ENCODE measurements at places on chromosomes 5 and 9. TPM values are rescaled to one million over a fixed set of nuclear protein-coding genes. Genes with fewer than 3 reads are reported as not detected.

DNA sequence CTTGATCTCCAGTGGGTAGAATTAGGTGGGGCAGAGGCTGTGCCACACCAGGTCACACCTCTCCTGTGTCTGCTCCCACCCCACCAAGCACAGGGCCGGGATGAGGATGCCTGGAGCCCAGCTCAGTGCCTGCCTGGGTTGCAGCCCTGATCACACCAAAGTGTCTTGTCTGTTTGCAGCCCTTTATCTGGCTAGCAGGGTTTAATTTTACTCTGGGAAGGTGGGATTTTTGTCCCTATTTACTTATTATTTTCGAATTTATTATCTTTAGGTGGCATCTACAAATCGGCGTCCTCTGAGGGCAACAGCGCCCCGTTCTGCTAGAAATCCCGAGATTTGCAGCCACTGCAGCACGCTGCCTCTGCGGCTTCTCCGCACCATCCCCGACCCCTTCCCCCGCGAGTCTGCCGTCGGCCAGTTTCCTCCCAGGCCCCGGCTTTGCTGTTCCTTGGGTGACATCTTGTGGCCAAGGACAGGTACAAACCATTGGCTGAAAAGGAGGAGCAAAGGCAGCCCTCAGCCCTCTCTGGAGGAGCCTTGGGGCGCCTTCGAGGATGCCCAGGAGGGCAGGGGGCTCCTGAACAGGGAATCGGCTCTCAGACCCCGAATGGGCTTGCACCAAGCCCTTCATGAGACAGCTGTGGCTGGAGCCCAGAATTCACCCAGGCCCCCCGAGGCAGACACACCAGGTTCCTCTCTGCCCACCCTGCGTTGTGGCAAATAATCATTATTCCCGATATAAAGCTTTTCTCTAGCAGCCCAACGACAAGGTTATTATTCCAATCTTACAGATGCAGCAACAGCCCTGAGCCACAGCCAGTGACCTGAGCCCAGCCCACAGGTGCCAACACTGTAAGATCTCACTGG, 113.0 kb downstream of the GAPVD1 start:
- DNase-seq, result peak; percentile 87

DNA sequence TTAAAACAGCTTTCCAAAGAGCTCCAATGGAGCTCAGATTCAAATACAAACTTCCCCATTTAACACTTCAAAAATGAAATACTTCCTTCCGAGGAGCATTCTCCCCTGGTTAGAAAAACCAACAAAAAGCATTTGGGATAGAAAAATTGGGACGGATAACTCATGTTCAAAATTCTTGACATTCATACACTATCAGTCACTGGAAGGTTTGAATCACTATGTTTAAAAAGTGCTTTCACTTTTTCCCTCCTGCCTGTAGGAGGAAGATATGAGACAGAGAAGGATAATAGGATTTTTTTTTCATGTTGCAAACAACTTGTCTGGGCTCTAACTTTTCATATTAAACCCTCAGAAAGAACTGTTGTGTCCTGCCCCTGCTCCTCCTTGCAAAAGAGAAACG, 412.0 kb downstream of the ACTL7B start:
- no peak for DNase-seq

DNA sequence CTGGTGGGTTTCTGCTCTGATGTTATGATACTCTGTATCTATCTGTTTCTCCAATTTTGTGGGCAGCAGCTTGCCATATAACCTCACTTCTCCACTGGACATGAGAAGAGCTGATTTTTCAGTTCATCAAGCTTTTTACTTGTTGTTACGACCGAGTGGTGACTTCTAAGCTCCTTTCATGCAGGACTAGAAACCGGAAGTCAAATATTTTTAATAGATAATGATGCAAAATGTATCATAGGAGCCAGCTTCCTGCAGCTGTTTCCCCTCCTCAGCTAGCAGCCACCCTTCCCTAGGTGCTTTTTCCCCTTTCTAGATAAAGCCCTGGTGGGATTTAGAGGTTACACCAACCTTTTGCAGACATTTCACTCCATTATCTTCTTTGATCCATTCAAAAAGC, 17.0 kb upstream of the ADAM19 start:
- no peak for DNase-seq

DNA sequence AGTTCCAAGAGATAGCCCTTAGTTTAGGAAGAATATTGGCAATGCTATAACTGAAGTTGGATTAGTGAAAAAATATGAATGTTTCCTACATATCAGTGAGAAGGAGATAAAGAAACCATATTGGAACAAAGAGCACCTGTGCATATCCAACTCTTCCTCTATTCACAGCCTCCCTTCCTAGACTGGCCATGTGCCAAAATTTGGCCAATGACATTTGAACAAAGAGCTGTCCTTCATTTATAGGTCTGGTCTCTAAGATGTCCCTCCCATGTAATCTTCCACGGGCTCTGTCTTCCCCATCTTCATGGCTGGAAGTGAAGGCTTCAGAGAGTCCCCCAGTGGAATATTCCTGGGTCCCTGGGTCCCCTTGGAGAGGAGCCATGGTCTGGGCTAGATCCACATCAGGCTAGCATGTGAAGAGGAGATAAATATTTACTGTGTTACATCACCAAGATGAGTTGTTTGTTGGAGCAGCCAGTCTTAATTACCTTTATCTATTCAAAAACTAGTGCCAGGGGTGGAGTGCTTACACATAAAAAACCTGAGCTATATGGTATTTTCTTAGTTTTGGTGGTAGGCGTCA, 190.0 kb upstream of the S1PR3 start:
- no peak for DNase-seq

- DNase-seq, result no peak
Observed at GRCh38 chr9:91359734-91360470, 1.8 kb downstream of the AUH start.

The FOXI1 gene
- not detected for total RNA-seq

DNA sequence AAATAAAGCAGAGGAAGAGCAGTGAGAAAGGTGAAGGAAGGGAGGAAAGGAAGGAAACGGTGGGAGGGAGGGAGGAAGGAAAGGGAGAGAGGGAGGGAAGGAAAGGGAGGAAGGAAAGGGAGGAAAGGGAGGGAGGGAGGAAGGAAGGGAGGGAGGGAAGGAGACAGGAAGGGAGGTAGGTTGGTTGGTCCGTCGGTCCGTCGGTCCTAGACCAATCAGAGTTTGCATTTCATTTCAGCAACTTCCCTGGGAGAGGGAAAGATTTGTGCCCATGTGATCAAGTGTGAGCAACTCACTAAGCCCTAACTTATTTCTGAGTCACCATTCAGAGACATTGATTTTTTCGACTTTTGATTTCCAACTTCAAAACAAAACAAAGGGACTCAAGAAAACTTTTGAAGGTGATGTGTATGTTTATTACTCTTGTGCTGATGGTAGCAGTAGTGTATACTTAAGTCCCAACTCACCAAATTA, 18.8 kb downstream of the NANS start:
- DNase-seq, result no peak

The HTR1A gene
- total RNA-seq, result 1.2 TPM

The AQP7 gene
- total RNA-seq, result not detected

DNA sequence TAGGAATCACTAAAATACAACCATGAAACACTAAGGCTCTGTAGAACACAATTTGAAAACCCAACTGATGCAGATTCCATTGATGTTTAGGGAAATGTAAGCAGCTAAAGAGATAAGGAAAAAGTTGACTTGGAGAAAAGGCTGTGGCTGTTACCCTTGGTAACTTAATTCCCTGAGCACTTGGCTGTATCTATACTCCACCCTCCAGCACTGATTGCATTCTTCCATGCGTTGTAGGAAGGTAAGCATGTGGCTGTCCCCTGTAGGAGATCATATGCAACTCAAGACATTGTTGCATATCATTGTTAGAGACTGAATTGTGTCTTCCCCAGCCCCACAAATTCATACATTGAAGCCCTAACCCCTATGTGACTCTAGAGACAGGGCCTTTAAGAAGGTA, 184.5 kb downstream of the CEMIP2 start:
- DNase-seq, result no peak

DNA sequence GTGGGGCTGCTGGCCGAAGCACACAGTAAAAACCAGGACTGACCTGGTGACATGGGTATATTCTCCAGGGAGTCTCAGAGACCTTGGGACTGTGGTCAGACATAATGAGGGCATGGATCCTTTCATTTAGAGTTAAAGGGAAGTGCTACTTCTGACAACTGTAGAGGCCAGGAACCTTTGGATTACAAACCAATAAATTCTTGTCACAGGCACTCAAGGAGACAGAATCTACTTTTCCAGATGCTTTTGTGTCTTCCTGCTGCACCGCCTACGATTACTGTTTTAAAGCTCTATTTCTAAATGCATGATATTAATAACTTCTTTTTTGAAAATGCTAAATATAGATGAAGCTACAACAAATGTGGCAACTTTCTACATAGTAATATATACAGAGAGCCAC, 106.5 kb upstream of the LPAR1 start:
- no peak for DNase-seq

DNA sequence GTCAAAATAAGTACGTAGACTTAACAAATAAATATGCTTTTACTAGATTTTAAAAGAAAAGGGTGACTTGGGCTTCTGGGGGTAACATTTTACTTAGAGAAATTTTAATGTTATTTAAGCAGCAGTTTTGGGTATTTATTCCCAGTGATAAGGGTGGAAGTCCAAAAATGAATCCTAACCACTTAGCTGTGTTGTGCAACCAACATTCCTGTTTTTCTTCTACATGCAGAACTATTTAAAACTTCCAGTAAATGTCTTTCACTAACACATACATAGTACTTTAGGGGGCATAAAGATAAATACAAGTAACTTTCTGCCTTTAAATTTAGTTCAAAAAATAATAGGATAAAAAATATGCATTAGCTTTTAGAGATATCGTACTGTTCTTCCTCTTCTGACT, 436.7 kb downstream of the CTNND2 start:
- DNase-seq, result no peak

DNA sequence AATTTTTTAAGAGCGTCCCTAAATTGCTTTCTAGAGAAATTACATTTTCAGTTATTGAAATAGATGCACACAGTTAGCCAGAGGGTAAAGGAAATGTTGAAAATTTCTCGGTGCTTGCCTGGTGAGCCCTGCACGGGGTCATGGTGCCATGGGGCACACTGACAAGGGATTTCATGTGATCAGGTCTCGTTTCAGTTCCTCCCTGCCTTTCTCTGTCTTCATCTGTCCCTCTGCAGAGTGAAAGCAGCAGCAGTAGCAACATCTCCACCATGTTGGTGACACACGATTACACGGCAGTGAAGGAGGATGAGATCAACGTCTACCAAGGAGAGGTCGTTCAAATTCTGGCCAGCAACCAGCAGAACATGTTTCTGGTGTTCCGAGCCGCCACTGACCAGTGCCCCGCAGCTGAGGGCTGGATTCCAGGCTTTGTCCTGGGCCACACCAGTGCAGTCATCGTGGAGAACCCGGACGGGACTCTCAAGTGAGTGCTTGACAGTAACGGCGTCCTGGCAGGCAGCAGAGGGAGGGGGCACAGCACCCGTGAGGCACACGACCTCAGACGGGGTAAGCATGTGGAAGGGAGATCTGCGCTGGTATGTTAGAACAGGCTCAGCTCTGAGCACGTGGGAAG, 89.1 kb upstream of the OTULINL start:
- no peak for DNase-seq

DNA sequence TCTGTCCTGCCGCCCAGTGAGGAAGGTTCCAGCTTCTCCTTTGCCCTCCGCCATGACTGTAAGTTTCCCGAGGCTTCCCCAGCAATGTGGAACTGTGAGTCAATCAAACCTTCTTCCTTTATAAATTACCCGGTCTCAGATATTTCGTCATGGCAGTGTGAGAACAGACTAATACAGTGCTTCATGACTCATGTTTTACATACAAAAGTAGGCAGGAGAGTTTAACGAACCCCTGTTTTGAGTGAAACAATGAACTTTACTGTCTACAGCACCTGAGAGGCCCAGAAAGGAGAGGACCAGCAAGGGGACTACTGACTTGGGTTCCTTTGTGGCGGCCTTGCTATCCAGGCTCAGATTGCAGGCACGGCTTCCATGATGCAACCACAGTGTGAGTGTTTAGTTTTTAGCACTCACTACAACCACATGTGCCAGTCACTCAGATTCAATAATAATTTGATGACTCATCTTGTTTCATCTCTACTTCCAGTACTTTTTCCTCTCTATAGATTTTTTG, 139.1 kb upstream of the CLINT1 start:
- no peak for DNase-seq

The ANKDD1B gene
- total RNA-seq, result 2.3 TPM

- no peak for DNase-seq
Observed at GRCh38 chr5:60356745-60357144, 343.2 kb downstream of the DEPDC1B start.

Measured in glutamatergic neuron (in vitro differentiated cells).